ENCODE measurements at places on chromosomes 16 and 17.

GRCh38 chr16:53781023-53781605 is 77.2 kb downstream of the FTO start:
- DNase-seq: no peak

DNA sequence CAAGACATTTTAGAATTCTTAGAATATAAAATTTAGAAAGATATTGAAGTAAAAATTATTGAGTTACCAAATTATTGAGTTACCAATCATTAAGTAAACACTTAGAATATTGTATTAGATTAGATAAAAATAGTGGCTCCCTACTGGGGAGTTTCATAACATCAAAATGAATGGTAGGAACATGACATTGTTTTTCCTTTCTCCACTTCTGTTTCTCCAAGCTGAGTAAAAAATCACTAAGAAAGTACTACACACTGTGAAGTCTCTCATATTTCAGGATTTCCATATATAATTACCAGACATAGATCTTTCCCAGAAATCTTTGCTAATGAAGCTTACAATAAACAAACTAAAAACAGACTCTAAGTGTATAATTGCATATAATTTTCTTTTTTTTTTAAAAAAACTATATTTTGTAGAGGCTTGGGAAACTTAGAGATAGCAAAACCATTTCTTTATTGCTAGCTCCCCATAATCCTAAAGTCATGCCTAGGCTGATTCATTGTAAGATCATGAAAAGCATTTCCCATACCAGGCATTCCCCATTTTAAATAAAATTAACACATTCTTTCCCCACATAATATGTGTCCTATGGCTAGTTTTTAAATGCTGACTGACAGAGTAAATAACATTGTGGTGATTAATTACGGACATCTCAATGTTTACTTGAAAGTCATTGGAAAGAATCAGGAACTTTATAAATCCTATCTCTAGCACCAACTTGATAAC is 1408.7 kb upstream of the GOT2 start:
- DNase-seq: no peak

GRCh38 chr16:30472328-30472942 is at the start of gene ITGAL:
ITGAL (plus strand) TSS chr16:30472742; CDS start chr16:30472838, 96 bp downstream.
- DNase-seq: no peak

DNA sequence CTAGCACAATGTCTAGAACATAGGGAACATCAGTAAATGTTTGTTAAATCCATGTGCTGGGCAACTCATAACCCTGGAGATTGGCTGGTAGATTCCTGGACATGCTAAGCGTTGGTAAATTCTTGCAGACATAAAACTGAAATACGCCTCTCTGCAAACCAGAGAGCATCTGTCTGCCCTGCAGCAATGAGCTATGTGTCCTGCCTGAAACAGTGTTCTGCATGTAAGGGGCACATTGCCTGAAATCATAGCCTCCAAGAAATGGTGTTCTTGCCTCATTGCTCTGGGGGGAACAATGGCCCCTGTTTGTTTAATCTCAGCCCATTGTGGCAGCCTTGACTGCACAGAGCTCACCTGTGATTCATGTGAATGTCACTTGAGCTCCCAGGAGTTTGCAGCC is 113.5 kb upstream of the CCL2 start:
- DNase-seq: no peak

DNA sequence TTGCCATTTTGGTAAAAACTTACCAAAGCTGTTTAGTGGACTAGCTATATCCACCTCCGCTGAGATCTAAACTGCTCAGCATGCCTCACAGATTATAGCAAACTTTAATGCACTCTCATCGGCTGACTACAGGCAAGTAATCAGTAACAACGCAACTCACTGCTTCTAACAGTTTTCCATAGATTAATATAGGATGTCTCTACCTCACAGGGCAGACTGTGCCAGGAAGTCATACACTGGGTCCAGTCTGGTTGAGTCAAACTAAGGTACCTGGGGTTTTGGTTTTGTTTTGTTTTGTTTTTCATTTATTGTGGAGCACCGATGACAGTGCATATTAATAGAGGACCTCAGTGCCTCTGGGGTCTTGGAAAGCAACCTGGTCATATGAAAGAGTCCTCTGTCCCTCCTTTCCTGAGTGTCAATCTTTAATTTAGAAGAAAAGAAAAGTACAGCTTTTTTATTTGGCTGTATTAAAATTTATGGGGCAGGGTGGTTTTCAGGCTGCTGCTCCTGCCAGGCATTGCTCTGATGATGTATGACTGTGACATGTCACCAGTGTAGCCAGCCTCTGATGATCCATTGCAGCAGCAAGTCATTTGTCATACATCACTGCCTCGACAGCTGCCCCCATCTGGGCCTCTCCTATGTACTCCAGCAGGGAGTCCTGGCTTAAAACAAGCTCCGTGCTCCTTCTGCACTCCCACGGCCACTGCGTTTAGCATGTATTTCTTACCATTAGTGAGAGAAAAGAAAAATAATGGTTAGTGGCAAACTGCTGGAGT is 854.1 kb downstream of the KCNJ2 start:
- peak; percentile 77 for DNase-seq

DNA sequence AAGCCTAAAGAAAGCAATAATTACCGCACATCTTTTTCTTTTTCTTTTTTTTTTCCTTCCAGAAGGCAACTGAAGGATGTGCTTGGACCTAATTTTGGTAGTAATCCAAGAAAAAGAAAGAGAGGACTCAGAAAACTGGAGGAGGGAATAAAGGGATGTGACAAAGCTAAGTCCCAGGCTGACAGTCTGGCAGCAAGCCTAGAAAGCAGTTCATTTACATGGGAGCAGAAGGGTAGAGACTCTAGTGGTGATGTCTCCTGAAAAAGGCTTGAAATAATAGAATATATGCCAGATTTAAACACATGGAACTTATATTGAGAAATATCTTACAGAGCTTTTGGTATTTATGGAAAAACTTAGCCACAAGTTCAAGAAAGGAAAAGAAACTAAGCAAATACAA is 101.0 kb upstream of the SHISA6 start:
- peak; percentile 70 for DNase-seq

DNA sequence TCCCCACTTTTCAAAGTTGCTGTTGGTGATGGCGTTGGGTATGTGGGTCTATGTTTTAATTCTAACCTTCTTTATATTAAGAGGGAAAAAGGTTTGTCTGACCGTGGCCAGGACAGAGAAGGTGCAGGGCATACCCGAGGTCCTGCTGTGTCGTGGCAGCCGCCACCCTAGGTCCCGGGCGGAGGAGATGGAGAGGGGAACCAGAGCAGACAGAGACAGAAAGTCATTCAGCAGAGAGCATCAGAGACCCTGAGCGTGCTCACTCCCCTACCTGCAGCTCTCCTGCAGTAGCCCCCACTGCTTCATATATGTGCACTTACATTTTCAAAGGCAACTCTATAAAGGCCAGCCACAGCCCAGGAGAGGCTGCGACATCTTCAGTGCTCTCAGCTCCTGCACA is 327.2 kb upstream of the TNRC6C start:
- DNase-seq: no peak

DNA sequence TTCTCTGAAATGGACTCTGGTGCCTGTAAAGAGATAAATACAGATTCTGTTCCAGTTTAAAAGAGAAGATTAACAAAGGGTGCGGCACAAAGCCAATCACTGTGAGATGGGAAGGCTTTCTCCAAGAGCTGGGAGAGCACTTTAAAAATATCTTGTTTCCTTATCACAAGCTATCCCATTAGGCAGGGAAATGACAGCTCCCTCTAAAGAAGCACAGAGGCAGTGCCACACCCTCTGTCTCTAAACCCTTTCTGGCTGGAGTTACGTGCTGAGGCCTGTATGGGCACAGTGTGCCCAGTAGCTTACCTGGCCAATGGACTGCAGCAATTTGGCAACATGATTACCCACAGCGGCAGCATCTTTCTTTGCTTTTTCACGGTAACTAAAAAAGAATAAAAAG is 9.0 kb upstream of the TERB1 start:
- DNase-seq: no peak

- no peak for DNase-seq
Observed at GRCh38 chr17:82228842-82229697, at the start of gene SLC16A3. SLC16A3 (plus strand) TSS chr17:82229042; CDS start chr17:82236009, 6,967 bp downstream.

DNA sequence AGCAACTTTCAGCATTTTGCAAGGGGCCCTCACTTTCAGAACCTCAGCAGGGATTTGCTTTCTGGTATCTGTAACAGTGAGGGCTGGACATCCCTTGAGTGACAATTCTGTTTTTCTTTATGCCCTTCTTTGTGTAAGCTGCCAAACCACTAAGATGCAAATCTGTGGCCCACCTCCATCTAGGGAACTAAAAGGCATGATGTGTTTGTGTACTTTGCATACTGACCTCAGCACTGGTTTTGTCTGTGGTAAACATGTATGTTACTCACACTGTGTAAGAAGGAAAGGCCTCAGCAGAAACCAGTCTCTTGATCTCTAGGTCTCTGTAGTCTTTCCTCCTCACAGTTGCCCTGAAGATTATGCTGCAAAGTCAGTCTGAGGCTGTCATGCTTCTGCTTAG is 396.6 kb upstream of the DYNLRB2 start:
- no peak for DNase-seq
